ENCODE measurements at places on chromosomes 13 and 19.

GRCh38 chr19:37519890-37520289 lies 13.2 kb downstream of the ZNF793 start:
- no peak for ATAC-seq

- ATAC-seq = no peak
Measured at GRCh38 chr19:13762635-13763235, 1.6 kb upstream of the MRI1 start.

DNA sequence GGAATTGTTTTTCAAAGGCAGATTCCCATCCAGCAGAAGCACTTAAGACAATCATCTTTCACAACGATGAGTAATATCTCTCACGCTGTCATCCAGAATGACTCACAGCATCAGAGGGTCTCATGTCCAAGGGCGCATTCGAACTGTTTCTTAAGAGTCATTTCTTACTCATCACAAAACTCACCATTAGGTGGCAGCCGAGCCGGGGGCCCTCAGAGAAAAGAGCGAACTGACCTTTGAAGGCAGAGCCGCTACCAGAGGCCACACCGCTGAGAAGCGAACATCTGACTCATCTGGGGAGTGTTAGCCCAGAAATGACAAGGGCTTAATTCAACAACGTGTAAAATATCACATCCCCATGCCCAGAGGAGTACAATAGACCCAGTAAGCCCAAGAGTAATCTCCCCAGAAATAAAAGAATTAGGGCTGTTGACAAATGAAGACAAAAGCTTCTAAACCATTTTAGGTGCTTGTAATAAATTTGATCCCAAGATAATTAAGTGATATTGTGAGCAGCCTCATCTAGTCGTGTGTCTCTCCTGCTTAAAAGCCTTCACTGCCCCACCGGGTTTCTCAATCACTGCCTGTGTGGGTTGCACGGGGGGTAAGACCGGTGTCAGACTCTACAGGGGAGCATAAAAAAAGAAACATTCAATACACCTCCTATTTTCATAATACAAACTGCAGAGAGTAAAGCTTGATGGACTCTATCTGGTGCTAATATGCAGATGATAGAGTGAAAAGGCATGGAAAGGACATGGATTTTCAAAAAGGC lies 96.2 kb downstream of the CYSLTR2 start:
- peak; percentile 92 for ATAC-seq

- ATAC-seq = no peak
Measured at GRCh38 chr13:91520952-91521351, 122.5 kb downstream of the GPC5 start.

GRCh38 chr13:110929104-110929777 lies 14.4 kb upstream of the ANKRD10 start:
- peak; percentile 48 for ATAC-seq

DNA sequence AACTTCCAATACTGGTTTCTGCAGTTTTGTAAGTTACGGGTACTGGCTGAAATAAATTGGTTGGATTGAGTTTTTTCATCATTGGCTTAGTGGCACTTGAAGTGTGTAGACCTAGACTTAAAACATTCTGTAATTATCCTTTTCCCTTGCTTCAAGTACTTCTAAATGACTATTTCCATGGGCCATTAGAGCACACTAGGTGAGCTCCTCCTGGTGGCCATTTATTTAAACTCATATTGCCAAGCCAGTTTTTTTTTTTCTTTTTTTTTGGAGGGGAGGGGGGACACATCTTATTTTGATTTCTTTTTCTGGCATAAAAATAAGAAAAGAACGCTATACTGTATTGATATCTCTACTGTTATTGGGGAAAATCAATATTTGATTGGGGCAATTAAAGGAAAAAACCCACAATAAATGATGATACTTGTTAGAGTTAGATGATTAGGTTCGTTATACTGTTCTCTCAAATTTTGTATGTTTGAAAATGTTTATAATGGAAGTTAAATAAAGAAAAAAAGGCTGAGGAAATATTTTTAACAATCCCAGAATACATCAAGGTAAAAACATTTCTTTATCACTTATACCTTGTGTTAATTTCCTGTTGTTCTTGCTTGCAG lies 82.9 kb downstream of the PDS5B start:
- ATAC-seq = no peak

DNA sequence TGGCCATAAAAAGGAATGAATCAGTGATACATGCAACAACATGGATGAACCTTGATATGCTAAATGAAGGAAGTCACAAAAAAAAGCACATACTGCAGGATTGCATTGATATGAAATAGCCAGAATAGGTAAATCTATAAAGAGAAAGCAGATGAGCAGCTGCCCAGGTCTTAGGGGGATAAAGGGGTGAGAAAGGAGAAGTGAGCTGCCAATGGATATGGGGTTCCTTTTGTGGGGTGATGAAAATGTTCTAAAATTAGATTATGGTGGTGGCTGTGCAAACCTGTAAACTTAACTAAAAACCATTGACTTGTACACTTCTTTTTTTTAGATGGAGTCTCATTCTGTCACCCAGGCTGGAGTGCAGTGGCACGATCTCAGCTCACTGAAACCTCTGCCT lies 12.1 kb downstream of the HAS1 start:
- ATAC-seq = no peak

DNA sequence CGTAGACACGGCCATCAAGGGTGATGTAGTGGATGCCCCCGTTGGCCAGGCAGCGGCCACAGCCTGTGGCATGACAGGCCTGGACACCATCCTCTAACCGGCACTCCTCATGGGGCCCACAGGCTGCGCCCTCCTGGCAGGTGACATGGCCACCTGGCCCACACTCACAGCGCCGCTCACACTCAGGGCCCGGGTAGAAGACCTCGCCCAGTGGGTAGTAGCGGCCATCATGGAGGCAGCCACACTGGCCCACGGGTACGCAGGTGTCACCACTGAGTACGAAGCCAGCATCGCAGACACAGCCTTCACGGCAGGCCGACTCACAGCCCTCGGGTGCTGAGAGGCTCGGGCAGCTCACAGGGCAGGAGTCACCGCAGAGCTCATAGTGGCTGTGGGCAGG lies 27.2 kb upstream of the FBL start:
- no peak for ATAC-seq

GRCh38 chr19:29489172-29489951 lies 36.4 kb upstream of the VSTM2B start:
- no peak for ATAC-seq

Measured in stimulated activated memory B cell treated with anti-CD40 and anti-IgM and Interleukin-4, amounts not matched to agents 10 μg/mL and 1 μg/mL and 100 μg/mL, for 72 hours (primary cell).